HAP-1 (cell line): ENCODE measurements at places on chromosomes 2 and 18.

GRCh38 chr18:2985628-2986027 lies 27.3 kb downstream of the LPIN2 start:
- DNase-seq: no peak

DNA sequence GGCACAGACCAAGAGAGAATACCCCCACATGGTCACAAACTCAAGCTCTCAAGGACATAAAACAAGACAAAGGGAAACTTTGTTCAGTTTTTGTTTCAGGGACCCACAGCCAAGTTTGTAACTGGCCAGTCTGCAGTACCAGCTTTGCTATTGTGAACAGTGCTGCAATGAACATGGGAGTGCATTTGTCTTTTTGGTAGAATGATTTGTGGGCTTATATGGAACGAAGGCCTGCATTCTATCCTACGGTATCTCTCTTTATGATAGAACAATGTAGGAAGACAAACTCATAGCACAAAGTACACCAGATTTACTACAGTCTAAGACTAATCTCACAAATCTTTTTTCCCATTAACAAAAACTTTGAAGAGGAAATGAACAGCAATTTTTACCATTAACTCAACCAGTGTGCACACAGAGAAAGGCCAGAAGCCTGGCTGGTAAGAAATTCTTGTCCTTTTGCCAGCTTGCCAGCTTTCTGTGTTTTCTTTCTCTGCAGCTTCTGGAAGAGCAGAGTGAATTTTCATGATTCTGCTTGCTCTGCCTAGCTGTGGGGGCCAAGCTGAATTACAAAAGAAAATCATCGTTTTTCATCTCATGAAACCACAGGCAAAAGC lies 37.1 kb upstream of the FEZ2 start:
- DNase-seq: no peak

DNA sequence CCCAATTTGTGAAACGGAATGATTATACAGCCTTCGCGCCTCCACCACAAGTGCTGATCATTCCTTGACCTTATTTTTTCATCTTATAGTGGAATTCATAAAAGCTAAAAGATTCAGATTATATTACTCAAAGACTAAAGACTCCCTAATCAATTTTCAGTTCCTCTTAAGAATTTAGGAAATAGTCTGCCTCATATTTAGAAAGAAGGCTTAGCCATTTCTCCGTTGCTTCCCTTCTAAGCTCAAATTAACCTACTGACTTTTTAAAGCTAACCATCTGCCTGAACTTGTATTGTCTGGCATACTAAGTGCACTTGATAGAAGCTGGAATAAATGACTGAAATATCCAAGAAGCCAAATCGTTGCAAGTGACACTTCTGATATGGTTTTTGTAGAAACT lies 44.7 kb downstream of the HNRNPLL start:
- DNase-seq: no peak

- DNase-seq: no peak
Observed at GRCh38 chr2:64317707-64318475, 136.1 kb upstream of the LGALSL start.

- no peak for DNase-seq
Observed at GRCh38 chr2:62291052-62291451, 95.1 kb downstream of the B3GNT2 start.

- no peak for DNase-seq
Observed at GRCh38 chr2:206031950-206032567, 53.9 kb downstream of the INO80D start.

DNA sequence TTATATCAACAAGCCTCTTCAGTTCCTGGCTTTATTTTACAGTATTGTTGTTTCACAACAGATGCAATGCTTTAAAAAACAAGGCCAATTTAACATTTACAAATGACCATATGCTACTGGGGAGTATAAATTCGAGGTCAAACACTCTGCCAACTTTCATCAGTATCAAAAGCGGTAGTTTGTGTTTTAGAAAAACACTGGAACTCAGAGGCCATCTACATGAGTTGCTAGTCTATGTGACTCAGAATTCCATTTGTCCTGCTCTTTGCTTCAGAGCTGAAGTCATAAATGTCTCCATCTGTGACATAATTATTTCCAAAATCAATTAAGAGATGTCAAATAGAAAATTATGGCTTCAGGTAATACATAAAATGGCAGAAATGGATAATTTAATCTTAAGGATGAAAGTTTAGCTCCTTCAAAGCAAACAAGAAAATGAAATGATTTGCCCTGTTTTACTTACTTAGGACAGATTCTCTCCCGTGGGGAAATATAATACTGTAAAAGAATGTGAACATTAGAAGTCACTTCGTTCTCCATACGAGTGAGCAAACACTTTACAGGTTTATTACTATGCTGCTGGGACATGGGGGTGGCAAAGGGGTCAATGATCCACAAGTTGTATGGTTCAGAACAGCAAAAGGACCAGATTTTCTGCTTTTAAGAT lies 3.7 kb downstream of the MEX3C start:
- DNase-seq: no peak

DNA sequence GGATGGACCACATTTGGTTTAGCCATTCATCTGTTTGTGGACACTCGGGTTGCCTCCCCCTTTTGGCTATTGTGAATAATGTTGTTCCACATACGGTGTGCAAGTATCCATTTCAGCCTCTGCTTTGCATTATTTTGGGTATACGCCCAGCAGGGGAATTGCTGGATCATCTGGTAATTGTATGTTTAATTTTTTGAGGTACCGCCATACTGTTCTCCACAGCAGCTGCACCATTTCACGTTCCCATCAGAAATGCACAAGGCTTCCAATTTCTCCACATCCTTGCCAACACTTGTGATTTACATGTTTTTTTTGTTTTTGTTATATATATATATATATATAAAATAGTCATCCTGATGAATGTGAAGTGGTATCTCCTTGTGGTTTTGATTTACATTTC lies 54.6 kb upstream of the TWIST2 start:
- DNase-seq: no peak

DNA sequence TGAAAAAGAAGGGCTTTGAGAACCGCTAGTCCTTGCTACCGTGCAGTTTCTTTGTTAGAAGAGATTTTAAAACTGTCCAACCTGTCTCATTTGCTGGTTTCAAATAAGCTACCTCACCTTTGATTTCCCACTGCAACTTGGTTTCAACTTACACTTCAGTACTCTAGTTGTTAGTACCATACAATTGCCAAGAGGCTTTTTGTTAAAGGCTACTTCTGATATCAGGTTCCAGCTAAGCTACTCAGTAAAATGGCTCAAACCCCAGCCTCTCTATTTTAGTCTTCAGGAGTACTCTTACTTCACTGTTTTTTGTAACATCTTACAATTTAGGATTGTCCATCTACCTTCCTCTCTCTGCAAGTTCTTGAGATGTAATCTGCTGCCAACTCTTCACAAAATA lies 91.6 kb downstream of the INO80D start:
- DNase-seq: no peak

GRCh38 chr2:14011190-14011589 lies 621.3 kb upstream of the LRATD1 start:
- DNase-seq: no peak

GRCh38 chr2:56185101-56185581 lies 1.4 kb downstream of the CCDC85A start:
- DNase-seq: no peak

DNA sequence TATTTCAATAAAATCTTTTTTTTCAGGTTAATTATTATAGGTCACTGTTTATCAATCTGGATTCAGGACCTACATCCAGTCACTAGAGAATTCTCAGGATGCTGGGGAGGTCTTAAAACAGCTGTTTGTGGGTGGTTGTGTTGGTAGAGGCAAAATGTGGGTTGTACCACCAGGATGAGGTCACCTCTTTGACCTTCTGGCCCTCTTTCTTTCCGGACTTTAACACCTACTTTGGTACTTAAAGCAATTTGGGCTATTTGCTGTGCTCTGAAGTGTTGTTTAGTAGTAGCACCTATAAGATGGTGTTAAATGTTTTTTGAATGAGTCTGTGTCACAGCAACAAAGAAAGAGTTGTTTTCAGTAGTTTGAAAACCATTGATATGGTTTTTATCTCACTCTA lies 14.6 kb downstream of the EML4 start:
- DNase-seq: no peak
